A172 (cell line): ENCODE measurements at places on chromosomes 2 and 18. TPM values are rescaled to one million over a fixed set of nuclear protein-coding genes. Genes with fewer than 3 reads are reported as not detected.

DNA sequence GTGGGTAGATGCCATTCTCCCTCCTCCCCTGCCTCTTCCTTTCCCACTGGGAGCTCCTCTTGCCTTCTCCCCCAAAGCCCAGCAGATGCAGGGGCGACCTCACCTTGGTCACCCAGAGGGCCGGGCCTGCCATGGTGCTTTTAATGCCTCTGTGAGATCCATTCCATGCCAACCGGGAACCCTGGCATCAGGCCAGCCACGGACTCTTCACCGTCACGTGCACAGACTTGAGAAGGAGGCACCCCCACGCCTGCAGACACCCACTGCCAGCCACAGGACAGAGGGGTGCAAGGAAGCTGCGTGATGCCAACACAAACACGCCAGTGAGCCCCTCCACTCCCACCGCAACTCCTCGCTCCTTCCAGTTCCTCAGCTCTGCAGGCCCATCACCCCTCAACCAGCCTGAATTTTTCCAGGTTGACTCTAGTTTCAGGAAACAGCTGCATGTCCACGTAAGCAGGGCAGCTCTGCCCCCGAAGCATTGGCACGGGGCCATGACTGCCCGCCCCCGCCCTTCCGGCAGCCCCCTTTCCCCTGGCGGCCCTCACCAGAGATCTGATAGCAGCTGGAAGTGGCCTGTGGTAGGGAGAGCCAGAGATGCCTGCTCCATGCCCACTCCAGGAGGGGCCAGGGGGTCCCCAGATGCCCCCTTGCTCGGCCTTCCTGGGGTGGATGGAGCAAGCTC lies 50.8 kb downstream of the DNMT3A start:
- DNase-seq = no peak

DNA sequence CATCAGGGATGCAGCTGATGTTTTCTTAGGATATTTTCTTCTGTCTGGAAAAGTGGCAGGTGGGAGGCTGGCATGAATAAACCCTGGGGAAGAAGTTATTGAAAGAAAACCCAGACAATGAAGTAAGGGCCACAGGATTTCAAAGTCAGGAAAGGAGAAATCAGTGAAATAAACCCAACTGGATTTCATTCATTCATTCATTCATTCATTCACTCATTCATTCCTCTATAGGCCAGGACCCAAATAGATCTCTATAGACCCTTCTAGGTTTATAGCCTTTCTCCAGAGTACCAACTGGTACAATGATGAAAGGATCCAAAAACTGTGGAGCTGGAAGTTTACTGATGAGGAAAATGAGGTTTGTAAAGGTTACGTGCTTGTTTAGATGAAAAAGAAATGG lies 67.3 kb upstream of the DNMT3A start:
- DNase-seq = no peak

- no peak for DNase-seq
Observed at GRCh38 chr2:158559252-158559651, 102.5 kb downstream of the PKP4 start.

LIMS2 gene
- 6.2 and 13.8 TPM in 2 replicates for total RNA-seq

STPG4 gene
- 0.62 and 4.4 TPM in 2 replicates for total RNA-seq
